ENCODE measurements at places on chromosomes 1 and 21.

DNA sequence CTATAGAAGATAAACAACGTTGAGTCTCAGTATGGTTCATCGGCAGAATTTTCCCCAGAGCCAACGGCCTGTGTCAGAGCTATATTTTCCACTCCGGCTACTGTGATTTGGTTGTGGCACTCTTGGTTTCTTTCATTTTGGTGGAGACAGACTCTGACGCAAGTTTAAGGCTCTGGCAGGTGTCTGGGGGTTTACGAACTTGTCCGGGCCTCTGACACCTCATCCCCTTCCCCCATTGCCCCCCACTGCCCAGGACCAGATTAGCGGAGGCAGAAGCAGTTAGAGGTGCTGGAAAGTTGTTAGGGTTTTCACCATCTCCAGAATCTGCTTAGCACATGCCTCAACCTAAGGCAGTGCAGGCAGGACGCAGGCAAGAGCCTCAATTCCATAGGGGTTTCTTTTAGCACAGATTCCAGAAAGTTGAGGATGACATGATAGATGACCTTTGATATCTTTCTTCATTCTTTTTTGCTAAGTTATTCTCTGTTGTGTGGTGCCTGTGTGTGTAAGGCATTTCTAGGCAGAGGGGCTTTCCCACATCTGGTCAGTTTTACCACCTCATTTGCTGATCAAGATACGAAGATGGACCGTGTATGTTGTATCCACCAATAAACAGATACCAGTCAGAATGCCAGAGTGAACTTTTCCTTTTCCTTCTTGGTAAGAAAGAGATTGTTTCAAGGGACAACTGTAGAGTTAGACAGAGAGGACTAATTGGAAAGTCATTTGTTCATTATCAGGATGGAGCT lies 18.4 kb upstream of the IL10 start:
- no peak for DNase-seq

- DNase-seq: no peak
Observed at GRCh38 chr1:46137916-46138315, 5.5 kb upstream of the PIK3R3 start.

DNA sequence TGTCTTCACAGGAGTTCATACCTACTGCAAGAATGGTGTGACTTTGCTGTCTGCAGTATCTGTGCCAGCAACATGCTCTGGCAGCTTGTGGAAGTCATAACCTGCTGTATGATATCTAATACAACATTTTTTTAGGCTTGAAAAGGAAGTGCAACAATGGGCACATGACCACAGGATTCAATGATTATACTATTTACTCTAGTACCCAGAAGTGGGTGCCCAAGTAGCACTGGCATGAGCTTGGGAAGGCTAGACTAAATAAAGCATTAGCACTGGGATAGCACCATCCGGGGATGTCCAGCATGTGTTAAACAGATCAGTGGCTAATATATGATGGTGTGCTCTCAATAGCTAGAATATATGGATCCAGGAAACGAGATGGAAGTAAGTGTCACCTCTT lies 98.6 kb upstream of the PDE4B start:
- no peak for DNase-seq

DNA sequence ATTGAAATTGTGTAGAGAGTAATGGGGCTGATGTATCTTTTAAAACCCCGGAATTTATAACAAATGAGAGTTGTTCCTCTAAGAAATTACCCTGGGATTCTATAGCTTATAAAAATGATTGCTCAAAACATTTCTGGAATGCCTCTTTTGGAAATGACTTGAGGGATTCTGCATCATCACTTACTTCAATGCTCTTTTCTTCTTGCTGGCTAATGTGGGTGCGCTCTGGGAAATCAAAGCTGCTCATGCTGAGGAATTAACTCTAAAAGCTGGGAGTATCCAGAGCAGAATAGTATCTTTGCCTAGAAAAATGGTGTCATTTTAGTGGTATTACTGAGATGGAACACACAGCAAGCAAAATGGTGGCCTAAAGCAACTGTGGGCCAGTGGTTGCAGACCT lies 23.0 kb upstream of the TBX15 start:
- no peak for DNase-seq

DNA sequence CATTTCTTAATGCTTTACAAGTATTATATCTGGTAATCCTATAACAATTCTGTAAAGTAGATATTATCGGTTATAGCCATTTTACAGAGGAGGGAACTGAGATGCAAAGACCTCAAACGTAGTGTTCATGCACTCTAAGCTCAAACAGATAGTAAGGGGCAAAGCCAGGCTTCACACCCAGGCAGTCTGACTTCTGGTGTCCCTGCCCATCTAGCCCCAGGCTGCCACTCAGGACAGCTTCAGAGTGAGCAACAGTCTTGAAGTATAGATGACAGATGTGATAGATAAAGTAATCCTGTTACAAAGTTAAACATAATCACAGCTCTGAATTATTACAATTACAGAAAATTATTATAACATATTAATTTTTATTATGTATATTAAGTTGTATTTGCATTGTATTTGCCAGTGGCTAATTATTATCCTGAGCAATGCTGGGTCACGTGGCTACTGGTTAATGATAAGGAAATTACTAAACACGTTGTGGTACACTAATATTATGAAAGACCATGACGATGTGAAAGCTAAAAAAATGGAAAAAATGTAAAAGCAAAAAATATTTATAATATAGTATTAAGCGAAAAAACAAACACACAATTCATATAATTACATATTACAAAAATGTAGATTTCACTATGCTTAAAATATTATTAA lies 6.1 kb upstream of the TRAF3IP3 start:
- DNase-seq: no peak

GRCh38 chr1:110605901-110606656 lies at the start of gene KCNA2:
TSS of gene KCNA2 (minus strand) at chr1:110606358. CDS start at chr1:110604782, 1,576 bp downstream.
- no peak for DNase-seq

GRCh38 chr1:64546013-64546412 lies 76.1 kb downstream of the CACHD1 start:
- DNase-seq: no peak

- no peak for DNase-seq
Observed at GRCh38 chr1:185488808-185489207, 171.8 kb upstream of the IVNS1ABP start.

DNA sequence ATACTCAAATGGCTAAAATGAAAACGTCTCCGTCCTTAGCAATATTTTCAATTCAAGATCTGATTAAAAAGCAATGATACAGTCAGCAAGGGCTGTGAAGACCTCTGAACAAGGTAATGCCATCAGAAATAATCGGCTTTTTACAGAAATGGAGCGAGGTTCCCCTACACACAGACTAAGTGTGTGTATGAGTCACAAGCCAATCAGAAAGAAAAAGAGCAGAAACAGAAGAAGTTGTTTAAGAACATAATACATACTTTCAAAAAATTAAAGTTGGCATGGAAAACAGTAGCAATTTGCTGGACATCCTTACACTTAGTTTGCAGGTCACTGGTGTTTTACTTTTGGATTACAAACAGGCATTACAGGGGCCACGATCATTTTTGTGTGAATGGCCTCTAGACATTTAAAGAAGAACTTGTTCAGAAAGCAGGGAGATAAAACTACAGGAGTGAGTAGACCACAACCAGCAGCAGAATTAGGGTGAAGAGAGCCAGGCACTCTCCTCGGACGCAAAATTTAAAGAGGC lies 350.0 kb upstream of the RUNX1 start:
- DNase-seq: no peak

- DNase-seq: no peak
Observed at GRCh38 chr21:37626320-37626719, 259.7 kb downstream of the DYRK1A start.

GRCh38 chr1:37448185-37448584 lies 26.2 kb upstream of the ZC3H12A start:
- DNase-seq: no peak

DNA sequence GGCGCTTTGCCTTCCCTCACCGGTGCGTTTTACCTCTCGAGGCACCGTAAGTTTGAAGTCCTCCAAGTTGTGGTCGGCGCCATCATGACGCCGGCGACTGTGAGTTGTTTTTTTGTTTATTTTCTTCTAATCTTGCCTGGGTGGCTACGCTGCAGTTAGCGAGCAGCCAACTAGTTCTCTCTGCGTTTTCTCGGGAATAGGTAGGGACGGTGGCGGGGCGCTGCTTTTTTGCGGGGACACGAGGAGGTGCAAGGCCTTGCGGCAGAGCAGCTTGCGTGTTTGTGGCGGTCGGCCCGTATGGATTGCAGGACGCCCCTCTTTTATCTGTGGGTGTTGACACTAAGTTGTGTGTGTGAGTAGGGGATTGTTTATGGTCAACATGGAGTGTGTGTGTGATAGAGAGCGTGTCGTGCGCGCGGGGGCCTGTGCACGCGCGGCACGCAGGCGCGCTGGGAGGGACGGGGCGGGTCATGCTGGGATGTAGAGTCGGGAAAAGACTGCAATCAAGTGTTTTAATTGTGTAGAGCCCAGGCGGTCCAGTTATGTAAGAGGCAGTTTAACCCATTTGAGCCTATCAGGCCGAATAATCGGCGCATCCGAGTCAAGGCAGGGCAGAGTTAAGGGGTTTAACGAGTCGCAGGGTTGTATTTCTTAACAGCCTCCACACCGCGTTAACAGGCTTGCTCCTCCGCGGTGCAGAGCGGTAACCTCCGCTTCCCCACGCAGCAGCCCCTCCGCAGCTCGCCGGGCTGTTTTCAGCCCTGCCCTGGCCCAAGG lies 1.2 kb upstream of the NEGR1 start:
- no peak for DNase-seq

DNA sequence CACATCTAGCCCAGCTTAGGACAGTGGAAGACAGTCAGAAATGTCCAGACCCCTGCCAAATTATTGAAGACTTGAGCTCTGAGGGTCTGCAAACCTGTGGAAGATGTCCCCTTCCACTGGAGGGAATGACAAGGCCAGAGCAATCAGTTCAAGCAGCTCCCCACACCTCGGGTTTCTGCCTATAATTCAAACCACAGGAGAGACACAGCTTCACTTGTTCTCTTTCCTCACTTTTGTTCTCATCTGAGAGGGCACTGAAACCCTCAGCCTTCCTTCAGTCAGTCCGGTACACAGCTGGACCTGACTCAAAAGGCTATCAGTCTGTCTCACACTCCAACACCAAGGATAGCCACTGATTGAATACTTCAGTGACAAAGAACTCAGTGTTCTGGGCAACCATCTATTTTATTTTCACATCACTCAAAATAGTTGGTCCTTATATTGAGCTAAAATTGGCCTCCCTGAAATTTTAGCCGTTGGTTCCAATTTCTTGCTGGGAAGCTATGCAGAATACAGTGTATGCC lies 70.1 kb downstream of the TENT5C start:
- no peak for DNase-seq

- no peak for DNase-seq
Observed at GRCh38 chr1:93672069-93672468, 9.6 kb downstream of the BCAR3 start.

DNA sequence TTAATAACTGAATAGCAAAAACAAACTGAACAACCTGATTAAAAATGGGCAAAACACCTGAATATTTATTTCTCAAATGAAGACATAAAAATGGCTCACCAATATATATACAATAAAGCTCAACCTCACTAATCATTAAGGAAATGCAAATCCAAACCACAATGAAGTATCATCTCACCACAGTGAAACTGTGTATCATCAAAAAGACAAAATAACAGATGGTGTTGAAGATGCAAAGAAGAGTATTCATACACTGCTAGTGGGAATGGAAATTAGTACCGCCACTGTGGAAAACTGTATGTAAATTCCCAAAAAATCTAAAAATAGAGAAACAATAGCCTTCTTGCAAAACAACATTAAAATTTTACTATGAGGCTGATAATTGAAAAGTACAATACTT lies 1660.1 kb upstream of the B3GALT2 start:
- DNase-seq: no peak

All from stimulated activated CD4-positive, alpha-beta T cell treated with anti-CD3 and anti-CD28 coated beads, Interleukin-1b, Interleukin-23, amount 100 ng/mL, for 24 hours (primary cell).